Stimulated activated CD8-positive, alpha-beta memory T cell treated with anti-CD3 and anti-CD28 coated beads, Interleukin-4, amount 100 ng/mL, for 1 hour (primary cell): ENCODE measurements at places on chromosomes 4 and X.

DNA sequence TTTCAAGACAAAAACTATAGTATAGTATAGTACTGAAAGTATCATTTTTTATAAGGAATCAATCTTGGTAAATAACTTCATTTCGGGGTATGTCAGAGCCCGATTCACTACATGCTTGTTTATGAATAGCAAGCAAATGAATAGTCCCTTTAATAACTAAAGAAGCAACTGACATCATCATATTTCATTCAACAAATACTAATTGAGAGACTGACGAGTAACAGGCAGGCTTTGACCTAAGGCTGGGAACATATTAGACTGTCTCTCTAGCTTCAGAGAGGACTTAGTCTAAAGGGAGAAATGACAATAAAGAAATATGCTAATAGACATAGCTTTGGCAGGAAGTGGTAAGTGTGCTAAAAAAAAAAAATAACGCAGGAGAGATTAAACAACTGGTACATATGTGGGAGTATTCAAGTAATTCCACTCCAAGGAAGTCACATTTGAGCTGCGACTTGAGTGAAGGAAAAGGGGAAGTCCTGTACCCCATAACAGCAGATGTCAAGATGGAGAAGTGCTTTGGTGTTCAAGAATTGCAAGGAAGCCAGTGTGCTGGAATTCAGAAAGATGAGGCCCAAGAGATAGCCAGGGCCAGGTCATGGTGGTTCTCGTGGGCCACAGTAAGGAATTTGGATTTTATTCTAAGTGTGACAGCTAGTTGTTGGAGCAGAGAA lies 284.9 kb downstream of the FBXO8 start:
- no peak for DNase-seq

DNA sequence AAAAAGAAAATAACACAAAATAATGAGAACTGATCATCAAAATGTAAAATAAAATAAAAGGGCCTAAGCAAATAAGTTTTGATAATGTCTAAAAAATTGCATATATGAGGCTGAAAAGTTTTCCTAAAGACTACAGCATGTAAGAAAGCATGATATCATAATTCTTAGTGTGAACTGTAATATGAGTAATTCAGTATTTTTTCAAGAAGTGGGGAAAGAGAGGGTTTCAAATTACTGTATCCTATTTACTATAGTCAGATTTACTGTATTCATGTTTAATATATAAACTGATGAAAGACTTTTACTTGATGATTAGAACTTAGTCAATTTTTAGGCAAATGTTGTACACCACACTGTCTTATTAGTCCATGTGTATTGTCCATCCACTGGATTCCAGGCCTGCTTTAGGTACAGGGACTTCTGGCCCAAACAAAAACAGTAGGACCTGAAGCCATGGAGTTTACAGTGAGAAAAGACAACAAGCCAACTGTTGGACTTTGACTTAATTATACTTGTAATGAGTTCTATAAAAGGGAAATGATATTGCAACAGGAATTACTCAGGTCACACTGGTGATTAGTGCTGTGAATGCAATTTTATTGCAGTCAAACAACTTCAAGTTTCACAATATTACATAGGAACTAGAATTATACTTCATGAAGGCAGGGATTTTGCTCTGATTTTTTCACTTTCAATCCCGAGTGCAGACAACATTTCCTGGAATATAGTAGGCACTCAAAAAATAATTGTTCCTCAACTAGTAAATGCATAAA lies 517.7 kb upstream of the GALNT7 start:
- no peak for DNase-seq

- no peak for DNase-seq
These were observed 7.3 kb upstream of the TMEM185A start for GRCh38 chrX:149638860-149639259.

DNA sequence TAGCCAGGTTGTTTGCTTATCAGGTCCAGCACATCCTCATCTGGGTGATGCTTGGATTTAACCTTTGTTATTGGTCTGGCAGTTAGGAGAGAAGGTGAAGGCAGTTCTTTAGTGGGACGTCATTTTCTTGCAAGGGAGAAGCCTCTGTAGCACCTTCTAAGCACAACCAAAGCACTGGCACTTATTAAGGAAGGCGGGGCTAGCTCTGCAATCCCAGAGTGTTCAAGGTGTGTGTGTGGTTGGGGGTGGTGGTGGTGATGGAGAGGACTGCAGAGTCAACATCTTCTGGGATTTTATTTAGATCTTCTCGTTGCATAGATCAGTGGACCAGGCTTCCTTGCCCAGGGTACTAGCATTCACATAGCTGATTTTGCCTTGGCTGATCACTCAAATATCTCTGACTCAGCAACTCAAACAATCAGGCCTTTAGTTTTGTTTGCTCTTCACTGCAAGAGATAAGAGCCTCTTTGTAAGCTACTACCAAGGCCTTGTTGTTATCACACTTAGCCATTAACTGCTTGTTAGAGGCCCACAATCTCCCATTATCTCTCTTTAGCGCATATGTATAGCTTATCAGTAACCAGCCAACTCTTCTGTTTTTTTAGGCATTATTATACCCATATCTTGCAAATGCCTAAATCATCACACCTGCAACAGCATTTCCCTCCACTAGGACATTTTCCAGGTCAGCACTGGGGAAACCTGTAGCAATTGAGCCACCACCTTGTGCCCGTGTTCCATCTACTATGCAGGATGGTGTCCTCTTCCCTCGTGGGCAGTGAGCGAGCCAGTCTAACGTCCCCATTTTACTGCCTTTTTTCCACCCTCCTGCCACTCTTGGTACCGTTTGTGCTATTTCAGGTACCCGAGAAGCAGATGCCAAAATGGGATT lies 36.5 kb upstream of the LINC00632 start:
- DNase-seq, result no peak

GRCh38 chrX:154735695-154736393 lies 15.0 kb downstream of the GAB3 start:
- DNase-seq, result no peak

GRCh38 chr4:22500831-22501714 lies 14.8 kb downstream of the ADGRA3 start:
- no peak for DNase-seq

- DNase-seq, result no peak
These were observed 75.3 kb upstream of the ZXDB start for GRCh38 chrX:57516491-57516890.

DNA sequence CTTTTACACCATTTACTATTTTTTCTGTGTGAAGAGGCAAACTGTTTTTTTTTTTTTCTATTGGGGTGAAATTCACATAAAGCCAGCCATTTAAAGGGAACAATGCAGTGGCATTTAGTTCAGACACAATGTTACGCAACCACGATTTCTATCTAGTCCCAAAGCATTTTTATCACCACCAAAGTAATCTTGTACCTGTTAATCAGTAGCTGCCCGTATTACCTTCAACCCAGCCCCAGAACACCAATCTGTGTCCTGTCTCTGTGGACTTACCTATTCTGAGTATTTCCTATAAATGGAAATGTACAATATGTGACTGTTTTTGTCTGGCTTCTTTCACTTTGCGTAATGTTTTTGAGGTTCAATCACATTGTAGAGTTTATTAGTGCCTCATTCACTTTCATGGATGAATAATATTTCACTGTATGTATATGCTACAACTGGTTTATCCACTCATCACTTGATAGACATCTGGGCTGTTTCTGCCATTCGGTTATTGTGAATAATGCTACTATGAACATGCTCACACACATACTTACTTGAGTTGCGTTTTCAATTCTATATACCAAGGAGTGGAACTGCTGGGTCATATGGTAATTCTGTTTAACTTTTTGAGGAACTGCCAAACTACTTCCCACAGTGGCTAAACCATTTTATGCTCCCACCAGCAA lies 116.2 kb downstream of the CDS1 start:
- no peak for DNase-seq

DNA sequence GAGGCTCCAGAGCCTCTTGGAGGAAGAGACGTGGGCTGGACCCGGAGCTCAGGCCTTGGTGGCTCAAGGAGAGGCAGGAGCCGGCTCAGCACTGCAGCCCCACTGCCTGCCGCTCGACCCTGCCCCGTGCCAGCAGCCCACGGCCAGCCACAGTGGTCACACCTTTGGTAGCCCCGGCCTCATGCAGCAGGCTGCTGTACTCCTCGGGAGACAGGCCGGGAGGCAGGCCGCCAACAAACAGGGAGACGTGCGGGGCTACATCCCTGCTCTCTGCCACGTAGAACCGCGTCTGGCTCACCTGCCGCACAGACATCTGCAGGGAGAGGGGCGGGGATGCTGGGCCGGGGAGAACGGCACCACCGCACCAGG lies 7.6 kb downstream of the DGKQ start:
- no peak for DNase-seq

GRCh38 chrX:154505734-154506133 lies 10.3 kb downstream of the FAM3A start:
- DNase-seq, result no peak

GRCh38 chr4:39353478-39354253 lies 12.5 kb downstream of the RFC1 start:
- DNase-seq, result no peak

DNA sequence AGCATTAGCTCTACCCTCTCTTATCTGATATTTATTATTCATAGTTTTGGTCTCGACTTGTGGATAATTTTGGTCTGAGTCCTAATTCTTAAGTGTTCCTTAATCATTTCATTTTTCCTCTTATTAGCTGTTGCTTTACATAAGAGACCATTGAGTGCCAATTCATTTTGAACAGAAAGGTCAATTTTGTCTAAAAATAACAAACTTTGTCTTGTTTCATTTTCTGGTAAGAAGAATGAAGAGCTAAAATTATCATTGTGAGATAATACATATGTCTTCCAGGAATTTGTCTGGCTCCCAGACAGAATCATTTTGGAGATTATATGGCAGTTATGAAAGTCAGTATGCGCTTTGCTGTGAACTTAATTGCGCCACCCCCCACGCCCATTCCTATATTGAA lies 1471.8 kb downstream of the PCDH7 start:
- DNase-seq, result no peak

DNA sequence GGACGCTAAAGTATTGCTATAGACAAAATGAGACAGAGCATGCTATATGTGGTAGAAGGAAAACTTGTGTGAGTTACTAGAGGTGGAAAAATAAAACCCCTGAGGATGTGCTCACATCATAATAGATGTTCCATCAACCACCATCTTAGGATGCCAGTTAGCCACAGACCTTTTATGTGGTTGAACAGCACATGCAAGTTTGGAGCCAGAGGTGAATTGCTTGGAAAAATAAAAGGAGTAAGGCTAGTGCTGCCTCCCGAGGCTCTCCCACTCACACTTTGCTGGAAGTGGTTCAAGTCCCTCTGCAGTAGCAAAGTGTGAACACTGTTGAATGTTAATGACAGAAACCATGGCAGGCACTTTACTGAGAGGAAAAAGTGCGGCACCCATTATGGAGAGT lies 39.4 kb upstream of the PPARGC1A start:
- DNase-seq, result no peak

GRCh38 chrX:69144838-69145680 lies 20.2 kb downstream of the PJA1 start:
- no peak for DNase-seq

- DNase-seq, result no peak
These were observed 246.3 kb downstream of the PPP3CA start for GRCh38 chr4:101101072-101101471.

GRCh38 chr4:1126506-1126905 lies 13.1 kb upstream of the RNF212 start:
- DNase-seq, result no peak

DNA sequence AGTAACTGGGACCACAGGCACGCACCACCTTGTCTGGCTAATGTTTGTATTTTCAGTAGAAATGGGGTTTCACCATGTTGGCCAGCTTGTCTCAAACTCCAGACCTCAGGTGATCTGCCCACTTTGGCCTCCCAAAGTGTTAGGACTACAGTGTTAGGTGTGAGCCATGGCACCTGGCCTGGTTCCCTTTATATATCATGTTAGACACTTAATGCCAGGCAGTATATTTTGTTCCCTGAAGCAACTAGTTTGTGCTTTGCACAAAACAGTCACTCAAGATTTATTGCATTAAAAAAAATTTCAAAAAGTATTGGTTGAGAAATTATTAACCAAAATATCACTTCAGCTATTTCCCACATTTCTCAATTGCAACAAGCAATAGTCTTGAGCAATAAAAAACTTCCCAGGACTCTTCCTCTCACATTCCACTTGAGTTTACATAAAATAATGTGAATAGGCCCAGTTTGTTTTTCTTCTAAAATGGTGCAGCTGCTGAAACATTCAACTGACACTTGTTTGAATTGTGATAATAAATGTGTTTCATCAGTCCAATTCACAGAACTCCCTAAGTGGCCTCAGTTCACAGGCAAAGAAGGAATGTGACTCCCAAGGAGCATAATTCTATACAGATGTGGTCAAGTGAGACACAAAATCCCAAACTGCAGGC lies 22.7 kb downstream of the CXCL1 start:
- no peak for DNase-seq

GRCh38 chrX:41692162-41692749 lies 3.5 kb downstream of the GPR34 start:
- no peak for DNase-seq

DNA sequence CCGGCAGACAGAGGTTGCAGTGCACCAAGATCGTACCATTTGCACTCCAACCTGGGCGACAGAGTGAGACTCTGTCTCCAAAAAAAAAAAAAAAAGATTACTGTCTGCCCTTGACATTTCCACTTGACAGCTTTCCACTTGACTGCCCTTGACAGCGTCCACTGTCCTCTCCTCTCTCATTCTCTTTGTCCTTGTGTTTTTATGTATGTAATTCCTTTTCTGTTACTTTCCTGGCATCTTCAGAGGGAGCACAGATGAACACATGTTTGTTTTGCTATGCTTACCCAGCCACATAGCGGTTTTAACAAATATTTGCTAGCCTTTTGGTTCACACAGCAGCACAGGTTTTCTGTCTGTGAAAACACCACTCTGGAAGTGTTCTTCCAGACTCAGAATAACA lies 26.2 kb downstream of the SYAP1 start:
- no peak for DNase-seq

DNA sequence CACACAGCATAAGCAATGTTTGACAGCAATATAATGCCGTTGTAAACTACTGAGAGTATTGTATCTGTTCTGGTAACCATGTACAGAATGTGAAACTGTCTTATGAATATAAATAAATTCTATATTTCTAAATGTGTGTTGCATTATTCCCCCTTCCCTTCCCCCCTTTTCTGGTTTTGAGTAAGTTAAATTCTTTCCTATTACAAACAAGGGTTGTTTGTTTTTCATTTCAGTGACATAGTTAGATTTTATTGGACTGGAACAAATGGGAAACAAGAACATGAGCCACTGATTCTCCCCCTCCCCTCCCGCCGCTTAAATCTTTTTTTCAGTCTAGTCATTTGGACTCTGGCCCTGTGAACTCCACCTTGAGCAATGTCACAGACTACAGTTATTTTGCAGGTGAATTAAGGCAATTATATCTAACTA lies 69.8 kb downstream of the GPAT3 start:
- no peak for DNase-seq

GRCh38 chr4:138308356-138308755 lies 66.2 kb upstream of the SLC7A11 start:
- DNase-seq, result no peak

- no peak for DNase-seq
These were observed 45.4 kb downstream of the CXorf58 start for GRCh38 chrX:23952984-23953907.
